ENCODE measurements at places on chromosomes 2 and 18.

DNA sequence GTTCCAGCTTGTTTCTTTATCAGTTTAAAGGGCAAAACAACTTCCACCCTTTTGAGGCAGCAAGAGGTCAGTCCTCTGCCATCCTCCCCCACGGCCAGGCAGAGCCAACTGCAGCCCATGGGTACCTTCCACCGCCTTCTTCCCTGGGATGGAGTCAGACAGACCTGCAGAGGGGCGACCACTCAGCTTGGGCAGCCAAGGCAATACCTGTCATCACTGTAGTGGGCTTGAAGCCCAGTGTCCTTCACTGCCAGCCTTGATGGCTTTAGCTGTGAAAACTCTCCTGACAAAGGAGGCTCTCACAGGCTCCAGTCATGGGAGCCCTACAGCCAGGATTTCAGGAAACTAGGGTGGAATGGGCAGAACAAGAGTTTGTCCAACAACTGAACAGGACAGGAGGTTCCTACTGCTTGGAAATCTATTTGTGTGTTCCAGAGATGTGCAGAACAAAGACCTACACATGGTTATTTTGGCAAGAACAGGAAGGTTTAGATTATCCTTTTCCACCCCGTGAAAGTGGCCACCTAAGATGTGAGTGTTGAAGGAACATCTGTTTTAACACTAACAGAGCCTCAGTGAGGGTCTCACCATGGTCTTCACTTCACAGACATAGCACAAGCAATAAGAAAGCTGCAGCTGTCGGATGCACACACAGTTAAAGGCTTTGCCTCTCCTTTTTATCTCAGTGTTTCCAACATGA lies 93.9 kb upstream of the RMDN2 start:
- DNase-seq = no peak

- no peak for DNase-seq
Observed at GRCh38 chr2:219998107-219998506, 370.7 kb downstream of the SLC4A3 start.

DNA sequence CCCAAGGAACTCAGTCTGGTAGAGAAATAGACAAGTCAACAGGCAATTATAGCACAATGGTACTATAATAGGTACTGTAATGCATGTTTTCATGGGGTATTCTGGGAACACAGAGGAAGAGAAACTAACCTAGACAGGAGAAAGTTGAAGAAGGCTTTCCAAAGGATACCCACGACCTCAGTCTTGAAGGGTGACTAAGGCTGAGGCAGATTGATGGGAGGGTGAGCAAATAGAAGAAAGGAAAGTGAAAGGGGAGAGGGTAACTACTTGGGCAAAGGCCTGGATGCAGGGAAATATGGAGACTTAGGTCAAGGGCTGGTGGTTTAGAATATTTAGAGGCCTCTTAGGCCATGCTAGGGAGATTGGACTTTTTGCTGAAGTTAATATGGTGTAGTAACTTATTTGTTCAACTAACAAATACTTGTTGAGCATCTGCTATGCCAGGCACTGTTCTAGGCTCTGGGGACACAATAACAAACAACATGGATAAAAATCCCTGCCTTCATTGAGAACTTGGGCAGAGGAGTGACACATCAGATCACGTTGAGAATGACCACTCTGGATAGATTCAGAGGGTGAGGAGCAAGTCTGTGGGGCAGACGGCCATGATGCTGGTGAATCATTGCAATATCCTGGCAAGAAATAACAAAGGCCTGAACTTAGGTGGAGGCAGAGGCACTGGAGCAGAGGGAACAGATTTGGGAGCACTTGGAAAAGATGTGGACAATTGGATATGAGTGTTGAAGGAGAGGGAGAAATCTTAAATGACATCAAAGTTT lies 56.4 kb downstream of the PLB1 start:
- DNase-seq = no peak

DNA sequence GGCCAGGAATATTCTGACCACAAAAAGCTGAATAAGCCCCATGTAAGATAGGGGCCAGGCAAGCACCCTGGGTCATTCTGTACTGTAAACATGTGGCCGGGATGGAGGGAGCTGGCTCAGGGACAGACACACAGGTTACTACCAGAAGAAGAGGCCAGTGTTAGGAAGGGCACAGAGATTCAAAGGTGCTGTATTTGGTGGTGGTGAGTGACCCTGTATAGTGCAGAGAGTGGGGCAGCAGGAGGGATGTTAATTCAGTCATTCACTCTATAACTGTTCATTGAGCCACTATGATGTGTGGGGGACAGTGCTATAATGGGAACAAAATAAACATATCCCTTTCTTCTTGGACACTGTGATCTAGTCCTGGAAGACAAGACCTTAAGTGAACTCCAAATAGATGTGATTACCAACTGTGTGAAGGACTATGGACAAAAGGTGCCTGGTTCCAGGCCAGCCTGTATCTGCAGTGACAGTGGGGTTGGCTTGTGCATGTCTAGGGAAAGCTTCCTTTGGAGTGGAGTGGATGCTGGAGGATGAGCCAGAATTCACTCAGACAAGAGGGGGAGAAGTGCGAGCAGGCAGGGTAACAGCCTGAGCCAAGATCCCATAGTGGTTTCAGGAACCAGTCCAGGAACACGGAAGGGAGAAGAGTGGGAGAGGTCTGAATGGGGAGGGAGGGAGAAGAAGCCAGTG lies 8.3 kb downstream of the MOCOS start:
- no peak for DNase-seq

- no peak for DNase-seq
Observed at GRCh38 chr2:170840717-170841210, 24.1 kb downstream of the GAD1 start.

DNA sequence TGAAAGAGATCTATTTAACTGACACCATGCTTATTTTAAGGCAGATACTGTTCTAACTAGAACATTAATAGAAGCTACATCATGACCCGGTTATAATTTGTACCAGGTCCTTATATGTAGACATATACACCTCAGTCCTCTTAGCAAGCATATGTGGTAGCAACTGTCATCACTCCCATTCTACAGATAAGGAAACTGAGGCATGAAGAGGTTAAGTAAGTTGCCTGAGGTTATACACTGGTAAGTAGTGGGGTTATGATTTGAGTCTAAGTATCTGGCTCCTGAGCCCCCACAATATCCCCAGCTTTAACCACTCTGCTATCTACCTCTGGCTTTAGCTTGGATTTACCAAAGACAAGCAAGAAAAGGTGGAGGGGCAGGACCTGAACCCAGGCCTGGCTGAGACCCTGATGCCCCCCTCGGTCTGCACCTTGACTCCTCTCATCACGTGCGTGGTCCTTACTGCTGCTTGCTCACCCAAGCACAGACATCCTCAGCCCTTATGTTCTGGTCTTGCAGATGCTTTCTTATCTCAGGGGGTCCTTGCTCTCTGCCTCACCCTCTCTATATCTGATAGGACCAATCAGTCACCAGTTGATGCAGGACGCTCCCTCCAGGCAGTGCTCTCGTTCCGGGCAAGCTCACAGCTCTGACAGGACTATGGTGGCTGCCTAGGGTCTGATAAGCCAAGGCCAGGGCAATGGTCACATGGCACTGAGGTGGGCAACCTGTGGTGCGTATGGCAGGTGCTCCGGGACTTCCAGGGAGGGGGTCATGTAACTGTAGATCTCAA lies 4.0 kb downstream of the DYSF start:
- peak; percentile 36 for DNase-seq

- DNase-seq = no peak
Observed at GRCh38 chr2:177651833-177652232, 259.3 kb downstream of the AGPS start.

DNA sequence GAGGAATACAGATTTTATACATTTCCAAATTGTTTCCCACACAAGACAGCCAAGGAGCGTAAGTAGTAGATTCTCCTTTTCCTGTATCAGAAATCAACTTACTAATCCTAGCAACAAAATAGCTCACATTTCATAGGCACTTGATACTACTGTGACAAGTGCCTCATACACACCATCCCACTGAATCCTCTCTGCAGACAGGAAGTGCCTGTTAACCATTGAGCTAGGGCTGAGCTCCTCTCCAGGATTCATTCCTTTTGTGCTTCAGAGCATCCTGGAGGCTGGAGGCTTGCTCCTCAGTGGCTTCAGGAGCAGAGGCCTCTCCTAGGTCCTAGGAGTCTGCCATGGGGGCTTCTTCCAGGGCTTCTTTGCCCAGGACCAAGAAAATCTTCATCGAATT lies 20.8 kb upstream of the ZNF396 start:
- no peak for DNase-seq

DNA sequence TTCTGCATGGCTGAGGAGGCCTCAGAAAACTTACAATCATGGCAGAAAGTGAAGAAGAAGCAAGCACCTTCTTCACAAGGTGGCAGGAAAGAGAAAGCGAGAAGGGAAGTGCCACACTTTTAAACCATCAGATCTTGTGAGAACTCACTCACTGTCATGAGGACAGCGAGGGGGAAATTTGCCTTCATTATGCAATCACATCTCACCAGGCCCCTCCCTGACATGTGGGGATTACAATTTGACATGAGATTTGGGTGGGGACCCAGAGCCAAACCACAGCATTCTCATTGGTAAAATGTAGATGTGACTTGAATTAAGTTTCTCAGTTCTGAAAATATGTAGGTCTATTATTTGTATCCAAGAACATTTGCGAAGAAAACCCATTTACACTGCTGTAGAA lies 854.8 kb downstream of the EPHA4 start:
- DNase-seq = no peak
